CD4-positive, CD25-positive, alpha-beta regulatory T cell (primary cell): ENCODE measurements at places on chromosomes 3 and 15.

DNA sequence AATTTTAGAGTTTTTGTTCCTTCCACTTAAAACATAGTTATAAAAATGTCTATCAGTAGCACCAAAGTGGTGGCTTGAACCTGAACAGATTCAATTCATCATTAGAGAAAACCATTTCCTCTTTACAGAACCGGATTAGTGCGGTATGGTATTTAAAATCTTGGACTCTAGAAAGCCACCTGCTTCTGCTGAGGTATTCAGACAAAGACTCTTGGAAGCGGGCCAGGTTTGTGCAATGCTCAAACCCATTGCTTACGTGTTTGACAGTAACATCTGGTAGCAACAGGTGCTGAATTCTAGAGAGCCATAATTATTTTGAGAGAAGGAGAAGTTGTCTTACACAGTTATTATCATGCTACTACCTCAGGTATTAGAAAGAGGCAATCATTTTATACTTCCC, 290.5 kb downstream of the NAALADL2 start:
- DNase-seq = no peak

GRCh38 chr3:41224120-41224806, 25.0 kb downstream of the CTNNB1 start:
- DNase-seq = no peak

GRCh38 chr3:60775985-60776384, 475.3 kb downstream of the FHIT start:
- no peak for DNase-seq

- no peak for DNase-seq
These were observed 1.5 kb downstream of the CMTM6 start for GRCh38 chr3:32500880-32501782.

DNA sequence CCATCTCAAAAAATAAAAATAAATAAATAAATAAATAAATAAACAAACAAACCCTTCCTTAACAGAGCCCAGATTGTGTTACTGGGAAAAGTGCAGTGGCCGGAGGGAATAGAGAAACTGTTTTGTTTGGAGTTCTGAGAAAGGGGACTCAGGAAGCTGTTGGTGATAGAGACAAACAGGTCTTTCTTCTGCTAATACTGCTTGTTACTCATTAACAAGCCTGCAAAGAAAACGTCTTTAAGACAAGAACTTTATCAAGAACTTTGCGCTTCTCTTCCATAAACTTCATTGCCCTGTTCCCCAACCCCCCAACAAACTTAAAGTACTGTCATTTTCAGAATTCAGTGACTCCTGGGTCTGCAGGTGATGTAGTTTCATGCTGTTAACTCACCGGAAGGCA, 68.8 kb upstream of the GSK3B start:
- DNase-seq = no peak

- no peak for DNase-seq
These were observed 33.9 kb downstream of the PIK3CA start for GRCh38 chr3:179181993-179182551.

DNA sequence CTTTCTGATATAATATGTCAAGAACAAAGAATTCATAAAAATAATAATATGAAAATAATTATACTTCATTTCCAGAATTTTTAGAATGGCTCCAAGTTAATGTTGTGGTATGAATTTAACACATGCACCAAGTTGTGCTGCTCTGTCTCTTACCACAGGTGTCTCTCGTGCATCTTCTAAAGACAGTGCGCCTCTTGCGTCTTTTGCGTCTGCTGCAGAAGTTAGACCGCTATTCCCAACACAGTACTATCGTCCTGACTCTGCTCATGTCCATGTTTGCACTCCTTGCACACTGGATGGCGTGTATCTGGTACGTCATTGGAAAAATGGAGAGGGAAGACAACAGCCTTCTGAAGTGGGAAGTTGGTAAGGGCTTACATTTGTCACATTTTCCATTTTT, 246.6 kb downstream of the KCNH8 start:
- DNase-seq = no peak

GRCh38 chr3:143266511-143266910, 146.9 kb downstream of the CHST2 start:
- DNase-seq = no peak

DNA sequence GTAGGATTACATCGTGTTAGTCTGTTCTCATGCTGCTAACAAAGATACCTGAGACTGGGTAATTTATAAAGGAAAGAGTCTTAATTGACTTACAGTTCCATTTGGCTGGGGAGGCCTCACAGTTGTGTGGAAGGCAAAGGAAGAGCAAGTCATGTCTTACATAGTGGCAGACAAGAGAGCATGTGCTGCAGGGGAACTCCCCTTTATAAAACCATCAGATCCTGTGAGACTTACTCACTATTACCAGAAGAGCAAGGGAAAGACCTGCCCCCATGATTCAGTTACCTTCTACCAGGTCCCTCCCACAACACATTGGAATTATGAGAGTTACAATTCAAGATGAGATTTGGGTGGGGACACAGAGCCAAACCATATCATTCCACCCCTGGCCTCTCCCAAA, 3.4 kb downstream of the SLC25A26 start:
- DNase-seq = no peak

DNA sequence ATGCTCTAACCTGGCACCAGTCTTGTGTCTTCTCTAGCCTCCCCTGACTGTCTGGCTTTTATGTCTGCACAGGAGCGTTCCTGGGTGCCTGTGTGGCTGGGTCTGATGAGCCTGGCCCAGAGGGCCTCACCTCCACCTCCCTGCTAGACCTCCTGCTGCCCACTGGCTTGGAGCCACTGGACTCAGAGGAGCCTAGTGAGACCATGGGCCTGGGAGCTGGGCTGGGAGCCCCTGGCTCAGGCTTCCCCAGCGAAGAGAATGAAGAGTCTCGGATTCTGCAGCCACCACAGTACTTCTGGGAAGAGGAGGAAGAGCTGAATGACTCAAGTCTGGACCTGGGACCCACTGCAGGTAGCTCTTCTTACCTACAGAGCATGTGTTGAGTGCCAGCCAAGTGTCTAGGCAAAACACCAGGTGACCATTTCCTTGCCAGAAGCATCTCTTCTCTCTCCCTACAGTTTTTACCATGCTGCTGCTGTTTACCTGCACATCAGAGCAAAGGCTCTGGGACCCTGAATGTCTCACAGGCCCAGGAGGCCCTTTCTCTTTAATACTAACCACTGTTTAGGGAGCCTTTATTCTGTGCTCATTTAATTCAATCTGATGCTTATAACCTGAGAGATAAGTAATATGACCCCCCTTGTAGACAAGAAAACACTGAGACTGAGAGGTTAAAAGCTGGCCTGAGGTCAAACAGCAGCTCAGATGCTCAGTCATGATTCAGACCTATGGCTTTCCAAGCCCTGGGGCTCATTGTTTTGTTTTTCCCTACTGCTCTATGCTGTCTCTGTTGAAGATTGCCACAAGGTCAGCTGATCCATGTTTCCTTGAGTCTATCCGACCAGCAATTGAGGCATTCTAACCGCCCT, 10.4 kb downstream of the PODXL2 start:
- no peak for DNase-seq

DNA sequence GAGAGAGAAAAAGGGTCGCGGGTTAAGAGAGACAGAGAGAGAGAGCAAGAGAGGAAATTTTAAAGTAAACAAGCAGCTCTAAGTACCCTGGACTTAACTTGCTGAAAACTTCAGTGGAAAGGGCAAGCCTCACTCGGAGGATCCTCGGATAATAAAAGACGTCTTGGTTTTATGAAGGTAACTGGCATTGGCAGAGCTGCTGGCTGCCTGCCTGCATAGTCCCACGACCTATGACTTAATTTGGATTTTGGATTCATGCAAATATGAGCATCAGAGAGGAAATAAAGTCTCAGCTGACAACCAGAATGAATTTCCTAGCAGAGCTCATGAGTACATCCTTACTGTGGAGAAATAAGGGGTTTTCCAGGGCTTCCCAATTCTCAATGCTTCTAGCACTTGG, 95.1 kb upstream of the PDZRN3 start:
- DNase-seq = no peak

DNA sequence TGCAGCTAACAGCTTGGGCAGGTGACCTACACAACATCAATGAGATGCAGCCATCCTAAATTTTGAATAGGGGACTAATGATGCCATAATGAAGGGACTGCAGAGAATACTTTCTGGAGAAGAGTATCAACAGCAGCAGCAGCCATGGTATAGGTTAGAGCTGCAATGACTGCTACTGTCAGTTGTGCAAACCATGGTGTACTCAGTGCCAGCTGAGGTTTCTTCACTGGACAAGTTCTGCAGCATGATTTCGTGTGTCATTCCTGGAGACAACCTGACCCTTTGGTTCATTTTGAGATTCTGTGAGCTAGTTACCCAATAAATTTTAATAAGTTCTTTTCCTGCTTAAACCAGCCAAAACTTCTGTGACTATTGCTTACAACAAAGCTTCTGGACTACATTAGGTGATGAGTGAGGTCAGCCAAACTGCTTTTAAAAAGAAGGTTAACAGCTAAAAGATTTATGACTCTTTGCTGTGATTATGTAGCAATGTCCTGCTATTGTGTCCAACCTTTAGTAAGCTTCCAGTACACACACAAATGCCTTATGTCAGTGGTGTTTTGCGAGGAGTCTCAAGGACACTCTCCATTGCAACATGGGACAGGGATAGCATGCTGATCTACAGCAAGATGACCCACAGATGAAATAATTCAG, 4.8 kb upstream of the DAZL start:
- no peak for DNase-seq

DNA sequence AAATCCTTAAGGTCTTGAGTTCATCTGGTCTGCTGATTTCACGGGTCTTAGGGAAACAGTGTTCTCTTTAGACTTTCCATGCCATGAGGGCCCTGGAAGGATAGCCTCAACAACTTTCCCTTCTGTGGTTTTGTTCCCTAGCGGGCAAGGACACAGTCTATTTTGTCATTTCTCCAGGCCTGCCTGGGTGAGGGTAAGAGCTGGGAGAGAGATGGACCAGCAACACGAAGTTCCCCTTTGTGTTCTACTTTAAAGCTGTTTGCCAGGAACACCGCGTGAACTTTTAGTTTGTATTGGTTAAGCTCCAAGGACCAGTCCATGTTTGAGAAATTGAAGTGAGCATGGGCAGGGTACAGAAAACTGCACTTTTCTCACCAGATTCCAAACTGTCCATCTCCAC, 20.9 kb downstream of the ST3GAL6 start:
- DNase-seq = no peak

DNA sequence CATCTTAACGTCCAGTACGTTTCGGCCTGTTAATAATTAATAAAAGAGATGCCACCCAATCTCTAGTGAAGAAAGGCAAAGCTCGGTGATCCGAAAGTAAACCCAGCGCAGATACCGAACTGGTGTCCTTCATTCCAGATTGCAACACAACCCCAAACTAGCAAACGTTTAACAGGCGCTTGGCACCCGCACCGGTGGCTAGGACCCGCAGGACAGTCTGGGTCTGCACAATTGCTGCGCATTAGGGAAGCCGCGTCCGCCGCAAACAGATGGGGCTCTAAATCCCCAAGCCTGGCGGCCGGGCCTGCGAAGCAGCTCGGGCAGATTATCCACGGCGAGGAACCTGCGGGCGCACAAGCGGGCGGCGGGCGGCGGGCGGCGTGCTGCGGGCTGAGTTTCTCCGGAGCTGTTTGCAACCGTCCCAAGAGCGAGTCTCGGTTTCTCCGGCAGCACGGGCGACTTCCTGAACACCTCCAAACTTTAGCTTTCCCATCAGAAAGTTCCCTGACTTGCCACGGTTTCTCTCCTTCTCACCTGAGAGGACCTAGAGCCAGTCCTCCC, 112.1 kb upstream of the ICE2 start:
- no peak for DNase-seq

DNA sequence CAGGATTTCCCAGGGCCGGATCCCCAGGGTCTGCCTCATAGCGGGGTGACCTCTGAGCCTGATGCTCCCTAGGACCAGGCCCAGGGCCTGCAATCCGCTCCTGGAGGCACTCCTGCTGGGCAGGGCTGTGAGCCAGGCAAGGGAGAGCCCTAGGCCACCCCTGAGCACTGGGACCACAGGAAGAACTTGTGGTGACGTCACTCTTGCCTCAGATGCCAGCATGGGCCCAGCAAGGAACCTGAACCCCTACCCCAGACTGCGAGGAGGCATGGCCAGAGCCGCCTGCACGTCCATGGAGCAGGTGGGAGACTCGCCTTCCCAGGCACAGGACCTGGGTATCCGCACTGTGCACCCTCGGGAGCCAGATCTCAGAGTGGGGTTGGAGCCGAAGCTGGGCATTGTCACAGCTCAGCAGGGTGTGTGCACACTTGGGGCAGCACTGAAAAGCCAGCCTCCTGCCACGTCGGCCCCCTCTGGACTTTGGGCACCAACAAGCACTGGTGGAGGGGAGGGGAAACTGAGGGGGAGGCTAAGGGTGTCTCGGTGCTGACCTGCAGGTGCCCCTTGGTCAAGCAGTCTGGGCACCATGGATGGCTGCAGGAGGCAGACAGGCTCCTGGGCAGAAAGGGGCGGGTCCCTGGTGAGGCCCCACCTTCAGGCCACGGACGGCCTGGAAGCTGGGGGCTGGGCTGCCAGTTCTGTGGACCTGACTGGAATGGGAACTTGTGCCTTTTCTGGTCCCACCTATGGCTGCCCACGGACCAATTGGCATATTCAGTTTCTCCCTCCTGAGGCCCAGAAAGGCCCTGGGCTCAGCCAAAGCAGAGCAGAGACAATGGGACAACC, 49.3 kb downstream of the SLC6A20 start:
- no peak for DNase-seq
